ENCODE measurements at places on chromosomes 4 and X.

- DNase-seq, result no peak
Measured at GRCh38 chr4:164293203-164293602, 460.7 kb upstream of the SMIM31 start.

GRCh38 chr4:53640576-53641453 is 49.5 kb upstream of the LNX1 start:
- no peak for DNase-seq

DNA sequence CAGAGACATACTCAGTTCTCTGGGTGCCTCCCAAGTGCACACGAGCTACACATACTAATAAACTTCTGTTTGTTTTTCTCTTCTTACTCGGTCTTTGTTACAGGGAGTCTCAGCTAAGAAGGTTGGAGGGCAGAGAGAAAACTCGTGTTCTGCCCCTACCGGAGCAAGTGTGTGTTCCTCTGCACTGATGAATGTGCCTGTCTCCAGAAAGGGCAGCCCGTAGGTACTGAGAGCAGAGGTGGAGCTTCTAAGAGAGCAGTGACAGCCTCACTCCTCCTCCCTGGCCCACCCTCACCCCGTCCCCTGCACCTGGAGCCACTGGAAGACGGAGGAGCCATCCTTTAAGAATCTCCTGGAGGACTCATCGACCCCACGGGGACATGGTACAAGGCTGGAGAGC is 67.6 kb downstream of the MTNR1A start:
- no peak for DNase-seq

DNA sequence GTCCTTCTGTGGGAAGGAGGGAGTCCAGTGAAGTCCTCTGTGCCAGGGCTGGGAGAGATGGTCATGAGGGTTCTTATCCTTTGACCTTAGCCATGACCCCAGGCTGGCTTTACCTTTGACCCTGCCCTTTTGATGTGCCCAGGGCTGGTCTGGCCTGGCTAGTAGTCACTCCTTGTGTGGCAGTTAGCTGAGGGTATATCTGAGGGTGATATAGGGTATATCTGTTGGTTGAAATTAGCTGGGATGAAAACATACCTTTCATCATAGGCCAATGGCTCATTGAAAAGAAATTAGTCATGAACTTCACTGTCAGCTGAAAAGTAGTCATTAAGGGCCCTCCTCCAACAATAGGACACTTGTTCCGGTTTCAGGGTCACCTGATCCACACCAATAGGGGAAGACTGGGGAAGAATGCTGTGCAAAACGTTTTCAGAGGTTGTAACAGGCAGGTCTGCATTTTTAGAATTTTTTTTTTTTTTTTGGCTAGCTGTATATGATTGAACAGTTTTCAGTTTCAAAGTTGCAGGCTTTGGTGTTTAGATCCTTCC is 74.6 kb upstream of the STOX2 start:
- no peak for DNase-seq

- no peak for DNase-seq
Measured at GRCh38 chrX:142742581-142742980, 283.1 kb upstream of the SPANXN4 start.

DNA sequence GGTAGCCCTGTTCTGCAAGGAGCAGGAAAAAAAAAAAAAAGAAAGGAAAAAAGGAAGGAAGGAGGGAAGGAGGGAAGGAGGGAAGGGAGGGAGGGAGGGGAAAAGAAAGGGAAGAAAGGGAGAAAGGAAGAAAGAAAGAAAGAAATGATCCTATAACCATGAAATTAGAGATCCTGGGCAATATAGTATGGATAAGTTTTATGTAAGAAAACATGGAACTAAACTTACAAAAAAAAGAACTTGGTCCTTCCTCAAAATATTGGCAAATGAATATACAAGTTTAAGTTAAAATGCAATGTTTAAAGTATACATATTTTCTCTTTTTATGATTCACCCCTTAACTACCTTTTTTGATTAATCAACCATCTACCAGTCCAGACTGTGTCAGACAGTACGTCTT is 18.9 kb downstream of the BBS7 start:
- no peak for DNase-seq

Data from activated CD4-positive, CD25-positive, alpha-beta regulatory T cell (primary cell).